Stimulated activated CD8-positive, alpha-beta memory T cell treated with anti-CD3 and anti-CD28 coated beads, Interleukin-7, amount 100 ng/mL, for 1 hour (primary cell): ENCODE measurements at places on chromosomes 4 and X.

GRCh38 chr4:186723292-186724057 is at the start of gene FAT1:
FAT1 (minus strand) TSS chr4:186723856; CDS start chr4:186709827, 14,029 bp downstream.
- no peak for DNase-seq

DNA sequence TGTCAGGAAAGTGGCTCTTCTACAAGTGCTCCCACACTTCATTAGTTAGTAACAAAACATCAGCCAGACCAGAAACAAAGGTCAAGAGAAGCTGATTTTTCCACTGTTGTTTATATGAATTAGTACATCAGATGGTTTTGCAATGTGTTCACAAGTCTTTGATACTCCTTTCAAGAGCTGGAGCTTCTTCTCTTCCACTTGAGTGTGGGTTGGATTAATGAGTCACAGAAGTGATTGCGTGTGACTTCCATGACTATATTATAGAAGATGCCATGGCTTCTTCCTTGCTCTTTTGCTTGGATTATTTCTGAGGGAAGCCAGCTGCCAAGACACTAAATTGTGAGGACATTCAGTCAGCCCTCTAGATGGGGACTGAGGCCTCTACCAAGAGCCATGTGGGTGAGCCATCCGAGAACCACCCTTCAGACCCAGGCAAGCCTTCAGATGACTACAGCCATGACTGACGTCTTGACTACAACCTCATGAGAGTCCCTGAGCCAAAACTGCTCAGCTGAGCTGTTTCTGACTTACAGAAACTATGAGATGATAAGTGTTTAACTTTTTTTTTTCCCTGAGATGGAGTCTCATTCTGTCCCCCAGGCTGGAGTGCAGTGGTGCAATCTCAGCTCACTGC is 18.1 kb downstream of the SOWAHB start:
- no peak for DNase-seq

GRCh38 chrX:76428243-76429130 is 977 bp downstream of the MAGEE1 start:
- no peak for DNase-seq

- DNase-seq: no peak
Measured at GRCh38 chr4:184444953-184445309, 29.4 kb downstream of the IRF2 start.

DNA sequence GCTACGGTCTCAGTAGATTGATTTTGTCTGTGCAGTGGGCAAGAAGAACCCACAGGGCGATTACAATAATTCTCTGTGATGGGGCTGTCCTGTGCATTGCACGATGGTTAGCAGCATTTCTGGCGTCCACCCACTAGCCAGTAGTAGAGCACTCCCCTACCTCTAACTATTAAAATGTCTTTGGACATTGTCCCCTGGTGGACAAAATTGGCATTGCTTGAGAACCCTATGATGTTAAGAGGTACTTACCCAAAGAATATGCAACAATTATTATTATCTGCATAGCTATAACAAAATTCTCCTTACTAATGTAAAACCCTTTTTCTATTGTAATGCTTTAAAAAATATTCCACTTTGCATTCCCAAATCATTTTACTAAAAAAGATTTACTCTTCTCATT is 109.5 kb upstream of the VCX3A start:
- DNase-seq: no peak

- no peak for DNase-seq
Measured at GRCh38 chr4:35965300-35965699, 279.0 kb downstream of the ARAP2 start.

GRCh38 chr4:28444886-28445496 is 1584.3 kb downstream of the STIM2 start:
- no peak for DNase-seq

DNA sequence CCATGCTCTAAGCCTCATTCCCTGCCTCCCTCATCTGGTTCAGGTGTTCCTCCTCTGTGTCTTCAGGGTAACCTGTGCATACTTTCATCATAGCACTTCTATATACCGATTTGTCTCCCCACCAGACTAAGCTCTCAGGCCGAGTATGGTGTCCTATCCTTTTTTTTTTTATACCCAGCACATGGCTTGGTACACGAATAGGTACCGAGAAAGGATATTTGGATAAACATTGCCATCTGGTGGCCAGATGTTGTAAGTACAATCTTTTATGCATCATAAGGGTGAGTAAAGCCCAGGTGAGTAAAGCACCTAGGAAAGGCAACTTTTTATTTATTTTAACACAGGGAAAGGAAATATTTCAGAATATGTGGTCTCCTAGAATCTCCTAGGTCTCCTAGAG is 68.4 kb downstream of the MID2 start:
- no peak for DNase-seq

DNA sequence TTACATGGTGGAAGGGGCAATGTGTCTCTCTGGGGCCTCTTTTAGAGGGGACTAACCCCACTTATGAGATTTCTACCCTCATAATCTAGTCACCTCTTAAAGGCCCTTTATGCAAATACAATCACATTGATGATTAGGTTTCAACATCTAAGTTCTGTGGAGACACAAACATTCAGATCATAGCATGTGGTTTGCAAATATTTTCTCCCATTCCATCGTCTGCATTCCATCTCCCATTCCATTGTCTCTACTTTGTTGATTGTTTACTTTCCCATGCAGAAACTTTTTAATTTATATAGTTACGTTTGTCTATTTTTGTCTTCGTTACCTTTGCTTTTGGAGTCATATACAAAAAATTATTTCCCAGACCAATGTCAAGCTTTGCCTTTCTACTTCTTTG is 927.5 kb upstream of the INTU start:
- no peak for DNase-seq

DNA sequence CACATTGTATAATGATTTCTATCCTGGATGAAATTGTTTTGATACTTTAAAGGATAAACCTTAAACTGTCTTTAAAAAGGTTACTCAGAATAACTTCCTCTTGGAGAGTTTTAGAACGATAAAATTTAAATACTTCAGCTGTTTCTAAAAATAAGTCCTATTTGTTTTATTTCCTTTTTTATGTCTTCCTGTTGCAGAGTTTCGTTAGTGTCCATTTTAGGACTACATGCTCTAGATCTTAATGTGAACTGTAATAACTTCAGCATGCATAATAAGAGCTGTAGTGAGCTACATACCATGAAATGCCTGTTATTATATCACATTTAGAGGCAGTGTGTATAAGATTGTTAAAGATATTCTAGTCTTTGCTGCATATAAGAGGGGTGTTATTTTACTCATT is 14.6 kb downstream of the ATP10D start:
- no peak for DNase-seq

GRCh38 chr4:174933083-174933482 is 14.9 kb downstream of the ADAM29 start:
- DNase-seq: no peak

DNA sequence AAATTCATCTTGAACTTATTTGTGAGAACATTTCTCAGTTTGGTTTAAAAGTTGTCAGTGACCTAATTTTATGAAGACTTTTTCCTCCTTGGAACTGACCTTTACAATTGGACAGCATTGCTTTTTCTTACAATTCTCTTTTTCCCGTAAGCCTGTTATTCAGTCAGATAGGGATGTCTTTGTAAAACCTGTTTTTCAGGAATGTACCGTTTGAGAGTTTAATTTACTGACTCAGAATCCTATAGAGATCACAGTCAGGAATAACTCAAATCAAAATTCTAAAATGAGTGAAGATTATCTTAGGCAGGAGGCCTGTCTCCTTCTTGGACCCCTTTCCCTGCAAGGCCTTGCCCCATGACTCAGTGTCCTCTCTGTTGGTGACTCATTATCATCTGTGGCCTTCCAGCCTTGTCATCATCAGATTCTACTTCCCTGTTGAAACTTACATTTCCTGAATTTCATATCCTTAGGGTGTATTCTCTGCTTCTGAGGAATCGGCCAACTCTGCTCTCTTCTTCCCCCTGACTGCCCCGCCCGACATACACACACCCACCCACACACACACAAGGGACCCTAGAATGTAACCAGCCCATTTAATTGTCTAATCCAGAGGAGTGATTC is 99.8 kb downstream of the ARHGAP10 start:
- DNase-seq: no peak

DNA sequence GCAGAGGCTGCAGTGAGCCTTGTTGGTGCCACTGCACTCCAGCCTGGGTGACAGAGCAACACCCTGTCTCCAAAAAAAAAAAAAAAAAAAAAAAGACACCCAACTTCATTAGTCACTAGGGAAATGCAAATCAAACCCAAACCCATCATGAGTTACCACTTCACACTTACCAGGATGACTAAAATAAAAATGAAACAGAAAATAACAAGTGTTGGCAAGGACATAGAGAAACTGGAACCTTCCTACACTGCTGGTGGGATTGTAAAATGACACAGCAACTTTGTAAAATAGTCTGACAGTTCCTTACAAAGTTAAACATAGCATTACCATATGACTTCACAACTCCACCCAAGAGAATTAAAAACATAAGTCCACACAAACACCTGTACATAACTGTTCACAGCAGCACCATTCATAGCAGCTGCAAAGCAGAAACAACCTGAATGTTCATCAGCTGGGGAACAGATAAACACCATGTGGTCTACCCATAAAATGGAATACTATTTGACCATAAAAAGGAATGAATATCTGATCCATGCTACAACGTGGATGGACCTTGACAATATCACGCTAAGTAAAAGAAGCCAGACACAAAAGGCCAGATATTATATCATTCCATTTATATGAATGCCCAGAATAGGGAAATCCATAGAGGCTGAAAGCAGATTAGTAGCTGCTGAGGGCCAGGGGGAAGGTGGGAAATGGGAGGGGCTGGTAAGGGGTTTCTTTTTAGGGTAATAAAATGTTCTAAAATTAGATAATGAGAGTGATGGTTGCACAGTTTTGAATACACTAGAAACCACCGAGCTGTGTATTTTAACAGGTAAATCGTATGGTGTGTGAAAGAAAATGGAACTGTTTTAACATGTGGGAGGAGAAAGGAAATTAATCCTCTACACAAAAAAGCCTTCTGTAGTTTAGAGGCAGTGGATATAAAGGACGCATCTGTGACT is 18.3 kb downstream of the CD99L2 start:
- DNase-seq: no peak

- no peak for DNase-seq
Measured at GRCh38 chr4:4914965-4915845, 55.7 kb downstream of the MSX1 start.

- DNase-seq: no peak
Measured at GRCh38 chr4:57763070-57763469, 652.9 kb upstream of the IGFBP7 start.

- DNase-seq: no peak
Measured at GRCh38 chr4:47819178-47819577, 18.7 kb downstream of the CORIN start.

- no peak for DNase-seq
Measured at GRCh38 chrX:2468261-2469195, 32.2 kb downstream of the DHRSX start.
